Activated CD4-positive, CD25-positive, alpha-beta regulatory T cell treated with anti-CD3 and anti-CD28 coated beads, Interleukin-2, amount 50 U/mL, for 72 hours (primary cell): ENCODE measurements at places on chromosomes 4 and X.
A peak's percentile ranks its signal among the peaks of the same experiment; 100 is the strongest.

GRCh38 chr4:164761746-164762275, 7.9 kb downstream of the SMIM31 start:
- no peak for DNase-seq

DNA sequence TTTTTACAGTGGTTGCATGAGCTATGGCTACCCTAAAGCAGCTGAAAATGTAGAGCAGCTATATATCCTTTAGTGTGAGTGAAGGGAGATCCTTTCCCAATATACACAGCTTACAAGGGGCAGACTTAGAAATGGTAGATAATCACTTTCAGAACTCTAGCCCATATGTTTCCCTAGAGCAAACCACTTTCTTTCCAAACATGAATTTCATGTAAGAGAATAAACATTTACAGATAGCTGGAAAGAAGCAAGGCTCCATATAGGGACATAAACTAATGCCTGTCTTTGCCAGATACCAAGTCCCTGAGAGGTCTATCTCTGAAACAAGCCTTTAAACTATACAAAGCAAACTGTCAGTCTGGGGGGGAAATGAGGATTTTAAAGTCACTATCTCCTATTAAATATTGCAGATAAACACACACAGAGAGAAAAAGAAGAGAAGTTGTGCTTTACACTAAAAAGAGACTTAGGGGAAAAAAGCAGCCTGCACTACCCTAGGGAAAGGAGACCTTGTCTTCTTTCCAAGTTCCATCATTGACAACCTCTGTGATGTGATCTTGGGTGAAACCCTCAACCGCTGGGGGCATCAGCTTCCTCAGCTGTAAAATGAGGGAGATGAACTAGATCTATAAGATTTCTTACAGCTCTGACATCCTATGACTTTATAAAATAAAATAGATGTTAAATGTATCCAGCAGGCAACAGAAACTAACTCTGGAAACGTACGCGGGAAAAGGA, 73.6 kb downstream of the TMEM156 start:
- DNase-seq, result no peak

DNA sequence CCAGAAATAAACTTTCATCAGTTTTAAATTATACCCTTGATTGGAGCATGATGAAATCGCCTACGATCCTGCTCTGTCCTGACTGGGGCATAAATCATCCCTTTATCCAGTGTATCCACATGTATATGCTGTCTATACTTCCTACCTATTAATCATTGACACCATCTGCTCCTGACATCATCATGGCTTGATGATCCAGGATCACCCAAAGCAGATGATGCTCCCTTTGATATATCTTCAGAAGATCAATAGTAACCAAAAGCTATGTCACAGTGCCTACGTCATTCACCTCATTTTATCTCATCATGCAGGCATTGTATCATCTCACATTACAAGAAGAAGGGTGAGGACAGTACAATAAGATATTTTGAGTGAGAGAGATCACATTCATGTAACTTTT, 137.5 kb downstream of the COMMD8 start:
- no peak for DNase-seq

- no peak for DNase-seq
These were observed 16.9 kb downstream of the SH3RF1 start for GRCh38 chr4:169253904-169254303.

- DNase-seq, result no peak
These were observed 111.0 kb downstream of the EPHA5 start for GRCh38 chr4:65559270-65559669.

- DNase-seq, result no peak
These were observed 2317.3 kb downstream of the PCDH7 start for GRCh38 chr4:33037464-33037863.

DNA sequence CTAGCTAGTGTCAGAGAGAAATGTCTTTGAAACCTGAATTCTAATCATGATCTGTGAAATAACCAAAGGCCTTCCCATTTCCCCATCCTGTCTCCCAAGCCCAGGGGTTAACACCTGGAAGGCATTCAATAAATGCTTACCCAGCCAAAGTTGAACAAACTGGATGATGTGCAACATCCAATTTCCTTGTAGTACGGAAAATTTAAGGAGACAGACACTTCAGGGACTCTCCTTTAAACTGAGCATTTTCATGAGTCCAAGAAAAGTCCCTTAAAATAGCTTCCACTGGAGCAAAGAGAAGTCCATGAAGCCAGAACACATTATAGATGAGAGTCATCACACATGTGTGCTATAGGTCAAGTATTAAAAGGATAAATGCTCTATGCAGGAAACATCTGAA, 271.2 kb downstream of the RAB28 start:
- no peak for DNase-seq

DNA sequence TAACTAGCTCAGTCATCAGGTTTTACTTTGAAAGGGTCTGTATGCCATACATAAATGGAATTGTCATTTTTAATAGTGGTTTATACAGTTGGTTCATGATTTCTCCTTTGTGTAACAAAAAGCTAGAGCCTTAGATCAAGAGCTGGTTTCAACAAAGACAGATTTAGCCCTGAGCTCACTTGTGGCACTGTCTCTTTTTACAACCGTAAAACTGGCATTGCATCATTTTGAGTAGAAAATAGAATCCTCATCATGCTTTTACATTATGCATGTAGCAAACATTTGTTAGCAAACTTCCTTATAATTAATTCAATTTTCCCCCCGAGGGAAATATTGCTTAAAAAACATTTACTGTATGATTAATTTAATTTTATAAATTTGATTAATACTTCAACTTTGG, 1871.5 kb downstream of the ARAP2 start:
- DNase-seq, result no peak

DNA sequence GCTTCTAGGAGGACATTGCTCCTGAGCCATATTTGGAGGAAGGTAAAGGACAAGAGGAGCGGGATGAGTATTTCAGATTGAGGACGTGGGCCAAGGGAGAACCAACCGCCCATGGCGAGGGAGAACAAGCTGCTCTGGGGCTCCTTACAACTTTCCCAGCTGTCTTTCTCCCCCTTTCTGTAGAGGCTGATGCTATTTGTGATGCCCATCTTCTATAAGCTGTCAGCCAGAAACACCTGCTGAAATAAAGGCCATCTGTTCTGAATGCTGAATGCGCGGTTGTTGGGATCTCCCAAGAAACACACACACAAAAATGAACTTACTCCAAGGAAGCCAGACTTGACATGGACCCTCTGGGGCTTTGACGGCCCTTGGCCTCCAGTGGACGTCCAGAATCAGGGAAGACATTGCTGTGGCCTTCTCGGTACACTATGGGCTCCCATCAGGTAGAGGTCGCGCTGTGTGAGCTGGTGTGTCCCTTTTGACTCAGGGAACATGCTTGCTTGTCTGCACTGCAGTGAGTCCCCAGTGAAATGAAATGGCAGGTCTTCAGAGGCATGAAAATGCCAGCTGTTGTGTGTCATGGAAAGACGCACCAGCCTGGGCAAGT, 30.9 kb downstream of the RWDD4 start:
- DNase-seq, result no peak

- DNase-seq, result no peak
These were observed 167.8 kb downstream of the LDB2 start for GRCh38 chr4:16730522-16731205.

GRCh38 chr4:130712038-130712437, 1616.1 kb downstream of the C4orf33 start:
- DNase-seq, result no peak

DNA sequence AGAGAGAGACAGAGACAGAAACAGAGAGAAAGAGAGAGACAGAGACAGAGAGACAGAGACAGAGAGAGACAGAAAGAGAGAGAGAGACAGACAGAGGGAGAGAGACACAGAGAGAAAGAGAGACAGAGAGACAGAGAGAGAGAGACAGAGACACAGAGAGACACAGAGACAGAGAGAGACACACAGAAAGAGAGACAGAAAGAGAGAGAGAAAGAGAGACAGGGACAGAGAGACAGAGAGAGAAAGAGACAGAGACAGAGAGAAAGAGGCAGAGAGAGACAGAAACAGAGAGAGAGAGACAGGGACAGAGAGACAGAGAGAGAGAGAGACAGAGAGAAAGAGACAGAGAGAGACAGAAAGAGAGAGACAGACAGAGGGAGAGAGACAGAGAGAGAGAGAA, 52.9 kb downstream of the CRLF2 start:
- DNase-seq, result no peak

- DNase-seq, result no peak
These were observed 459.7 kb downstream of the MID1IP1 start for GRCh38 chrX:39260965-39261364.

DNA sequence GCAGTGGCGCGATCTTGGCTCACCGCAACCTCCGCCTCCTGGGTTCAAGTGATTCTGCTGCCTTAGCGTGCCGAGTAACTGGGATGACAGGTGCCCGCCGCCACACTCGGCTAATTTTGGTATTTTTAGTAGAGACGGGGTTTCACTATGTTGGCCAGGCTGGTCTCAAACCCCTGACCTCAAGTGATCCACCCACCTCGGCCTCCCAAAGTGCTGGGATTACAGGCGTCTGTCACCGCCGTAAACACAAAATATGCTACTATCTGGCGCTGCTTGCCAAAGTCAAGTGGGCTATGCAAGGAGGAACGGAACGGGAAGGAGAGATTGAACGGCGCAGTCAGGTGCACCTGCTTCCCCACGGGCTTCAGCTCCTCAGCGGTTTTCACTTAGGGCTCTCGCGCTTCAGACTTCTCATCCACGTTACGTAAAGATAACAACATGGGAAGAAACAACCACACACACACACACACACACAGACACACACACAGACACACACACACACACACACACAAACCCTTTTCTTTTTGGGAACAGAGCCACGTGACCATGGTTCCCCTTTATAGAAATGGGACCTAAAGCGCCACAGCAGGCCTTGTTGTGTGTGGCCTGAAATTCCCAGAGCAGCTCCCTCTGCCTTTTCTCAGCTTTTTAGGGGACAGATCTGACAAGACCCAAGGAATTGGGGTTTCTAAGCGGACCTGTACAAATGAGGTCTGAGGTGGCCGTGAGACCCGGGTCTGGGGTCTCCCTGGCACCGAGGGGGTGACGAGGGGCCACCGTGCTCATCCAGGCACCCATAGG, 1.5 kb downstream of the P2RY8 start:
- DNase-seq, result peak; percentile 61

DNA sequence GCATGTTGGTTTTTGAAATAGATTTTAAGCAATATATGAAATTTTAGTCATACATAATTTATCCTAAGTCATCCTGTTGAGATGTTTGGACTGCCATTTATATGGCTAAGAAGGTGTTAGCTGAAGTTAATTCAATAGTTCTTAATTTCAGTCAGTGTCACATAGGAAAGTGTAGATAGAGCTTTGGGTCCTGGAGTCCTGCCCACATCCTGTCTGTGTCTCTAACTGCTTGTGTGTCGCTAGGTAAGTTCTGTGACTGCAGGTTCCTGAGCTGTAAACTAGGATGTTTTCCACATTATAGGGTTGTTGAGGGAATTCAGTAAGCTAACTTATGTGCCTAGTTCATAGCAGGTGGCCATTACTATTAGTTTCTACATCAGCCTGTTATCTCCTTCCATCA, 20.7 kb downstream of the OFD1 start:
- DNase-seq, result no peak

GRCh38 chr4:98374643-98375042, 113.5 kb downstream of the RAP1GDS1 start:
- no peak for DNase-seq

DNA sequence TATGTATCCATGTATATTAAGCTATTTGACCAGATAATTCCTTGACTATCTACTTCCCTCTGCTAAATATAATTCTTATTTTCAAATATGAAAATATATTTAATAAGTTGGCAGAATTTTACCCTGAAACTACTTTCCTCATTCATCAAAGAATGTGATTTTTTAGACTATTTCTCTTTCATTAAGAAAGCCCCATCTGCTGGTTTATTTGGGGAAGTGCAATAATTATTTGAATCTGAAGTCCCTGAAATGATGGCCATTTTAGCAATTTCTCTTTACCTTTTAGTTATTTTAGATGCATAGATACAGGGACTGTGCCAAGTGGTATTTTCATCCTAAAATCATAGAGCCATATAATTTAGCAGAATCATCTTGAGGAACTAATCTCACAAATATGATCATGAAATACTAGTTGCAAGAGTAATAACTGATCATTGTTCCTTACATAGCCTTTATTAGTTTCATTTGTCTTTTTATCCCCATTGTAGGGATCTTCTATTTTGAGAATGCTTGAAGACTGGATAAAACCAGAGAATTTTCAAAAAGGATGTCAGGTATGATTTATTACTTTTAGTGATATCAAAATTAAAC, 39.0 kb downstream of the ENPEP start:
- DNase-seq, result no peak

DNA sequence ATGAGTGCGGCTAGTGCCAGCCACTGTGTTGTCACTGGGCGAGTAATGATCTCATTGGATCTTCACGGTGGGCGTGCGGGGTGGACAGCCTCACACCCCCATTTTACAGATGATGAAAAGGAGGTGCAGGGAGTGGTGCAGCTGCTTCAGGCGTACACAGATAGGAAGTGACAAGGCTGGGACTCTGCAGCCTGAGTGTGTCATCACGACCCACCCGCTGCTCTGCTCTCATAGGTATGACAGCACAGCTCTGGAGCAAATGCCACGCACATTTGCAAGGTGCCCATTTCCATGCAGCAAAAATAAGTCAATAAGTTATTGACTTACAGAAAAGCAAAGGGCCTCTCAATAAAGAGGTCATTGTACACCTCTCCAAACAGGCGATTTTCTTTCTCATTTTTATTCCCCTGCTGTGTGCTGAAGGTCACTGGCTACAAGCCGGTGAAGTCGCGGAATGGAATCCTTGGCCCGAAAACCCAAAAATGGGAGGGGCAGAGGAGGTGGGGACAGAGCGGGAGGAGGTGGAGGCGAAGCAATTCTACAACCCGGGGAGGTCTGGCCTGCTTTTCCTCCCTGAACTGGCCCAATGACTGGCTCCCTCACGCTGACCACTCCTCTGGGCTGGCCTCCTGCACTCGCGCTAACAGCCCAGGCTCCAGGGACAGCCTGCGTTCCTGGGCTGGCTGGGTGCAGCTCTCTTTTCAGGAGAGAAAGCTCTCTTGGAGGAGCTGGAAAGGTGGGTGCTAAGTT, at the start of gene SOD3:
TSS of gene SOD3 (plus strand) at position 658 of the 750 bp plus-strand sequence. CDS start 3,949 bp downstream, outside the sequence.
- DNase-seq, result no peak

GRCh38 chr4:19259920-19260319, 991.8 kb upstream of the SLIT2 start:
- no peak for DNase-seq

DNA sequence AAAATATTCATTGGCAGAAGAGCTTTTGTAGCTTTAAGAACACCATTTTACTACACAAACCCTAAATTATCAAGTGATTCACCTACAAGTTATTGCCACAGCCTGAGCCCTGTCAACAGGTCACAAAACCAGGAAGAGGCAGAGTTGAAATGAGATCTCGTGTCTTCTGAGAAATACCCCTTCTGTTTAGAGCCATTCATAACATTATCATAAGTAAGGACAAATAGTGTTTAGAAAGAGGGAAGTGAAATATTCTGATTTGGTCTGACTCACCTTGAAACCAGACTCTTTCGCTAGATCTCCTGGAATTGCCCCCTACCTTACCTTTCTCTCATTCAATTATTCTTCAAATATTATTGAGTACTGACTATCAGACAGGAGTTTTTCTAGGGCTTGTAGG, 5.9 kb downstream of the ETDB start:
- DNase-seq, result no peak
